ENCODE measurements at places on chromosomes 7 and 10.

- no peak for DNase-seq
Observed at GRCh38 chr10:132350946-132351345, 19.0 kb downstream of the LRRC27 start.

- no peak for DNase-seq
Observed at GRCh38 chr10:114854906-114855305, 33.3 kb downstream of the FHIP2A start.

DNA sequence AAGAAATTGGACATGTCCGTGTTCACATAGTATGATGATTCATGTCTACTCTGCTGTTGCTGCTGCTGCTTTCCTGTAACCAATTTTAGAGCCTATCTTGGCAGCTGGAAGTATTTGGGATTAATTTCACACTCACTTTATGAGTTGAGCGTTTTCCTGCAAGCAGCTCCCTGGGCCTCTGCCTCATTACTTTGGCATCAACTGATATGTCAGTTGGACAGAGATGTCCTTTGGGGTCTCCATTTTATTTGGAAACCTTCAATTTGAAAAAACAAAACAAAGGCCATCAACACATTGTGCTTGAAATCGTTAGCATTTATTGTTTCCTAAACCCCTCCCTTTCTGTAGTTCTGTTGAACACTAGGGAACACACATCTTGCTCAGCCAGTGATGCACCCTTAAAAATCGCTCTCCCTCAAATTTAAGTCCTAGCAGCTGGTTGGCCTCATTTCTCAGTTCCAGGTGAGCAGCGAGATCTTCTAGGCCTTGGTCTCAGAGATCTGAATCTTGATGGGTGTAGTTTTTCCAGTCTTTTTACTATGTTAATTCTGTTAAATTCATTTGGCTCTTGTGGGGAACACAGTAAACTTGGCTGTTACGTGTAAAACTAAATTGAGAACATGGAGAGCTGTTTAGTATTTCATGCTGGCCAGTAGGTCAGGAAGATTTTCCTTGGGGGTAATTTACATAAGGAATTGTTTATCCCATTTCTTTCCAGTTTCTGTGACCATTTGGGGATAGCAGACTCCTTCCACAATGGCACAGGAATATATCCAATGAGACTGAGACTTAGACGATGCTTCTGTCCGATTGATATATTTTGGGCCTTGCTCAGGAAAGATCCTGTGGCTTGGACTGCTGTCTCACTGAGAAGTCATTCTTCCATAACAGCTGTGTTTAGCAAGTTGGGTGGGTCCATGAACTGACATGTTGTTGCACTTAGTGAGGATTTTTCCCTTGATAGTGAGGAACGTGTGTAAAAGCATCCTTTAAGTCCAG, 371.6 kb downstream of the BBS9 start:
- DNase-seq, result no peak

- DNase-seq, result no peak
Observed at GRCh38 chr10:95792211-95792780, 36.3 kb downstream of the ENTPD1 start.

GRCh38 chr7:130293521-130293920, 560 bp downstream of the CPA4 start:
- no peak for DNase-seq

DNA sequence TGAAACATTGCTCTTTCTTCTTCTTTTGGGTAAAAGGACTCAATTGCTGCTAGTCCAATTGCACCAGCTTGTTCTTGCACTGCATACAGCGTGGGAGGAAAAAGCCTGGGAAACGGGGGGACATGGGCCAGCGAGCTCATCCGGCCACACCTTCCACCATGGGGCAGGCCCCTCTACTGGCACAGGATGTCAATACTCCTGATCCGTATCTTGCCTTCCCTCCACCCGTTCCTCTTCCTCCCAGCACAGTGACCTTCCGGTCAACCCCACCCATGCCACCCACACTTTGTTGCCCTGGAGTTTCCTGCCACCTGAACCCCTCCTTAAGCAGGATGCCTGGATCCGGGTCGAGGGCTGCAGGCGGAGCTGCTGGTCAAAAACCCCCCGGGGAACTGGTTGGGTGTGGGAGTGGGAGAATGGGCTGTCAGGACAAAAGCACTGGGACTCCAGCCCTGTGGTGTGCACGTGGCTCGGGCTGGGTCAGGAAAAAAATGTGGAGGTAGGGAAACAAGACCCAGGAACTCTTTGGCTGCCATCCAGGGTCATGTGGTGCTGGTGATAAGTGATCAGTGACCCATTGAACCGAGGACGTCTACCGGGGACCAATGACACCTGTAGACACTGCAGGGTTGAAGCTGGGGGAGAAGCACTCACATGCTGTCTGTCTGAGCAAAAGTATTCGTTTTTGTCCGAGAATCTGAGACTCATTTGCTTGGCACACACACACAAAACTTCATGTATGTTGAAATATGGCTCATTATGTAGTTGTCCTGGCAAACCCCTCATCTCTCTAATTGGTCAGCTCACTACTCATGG, 8.1 kb downstream of the IL2RA start:
- DNase-seq, result no peak

GRCh38 chr10:4824791-4825310, 1.2 kb upstream of the AKR1E2 start:
- no peak for DNase-seq

DNA sequence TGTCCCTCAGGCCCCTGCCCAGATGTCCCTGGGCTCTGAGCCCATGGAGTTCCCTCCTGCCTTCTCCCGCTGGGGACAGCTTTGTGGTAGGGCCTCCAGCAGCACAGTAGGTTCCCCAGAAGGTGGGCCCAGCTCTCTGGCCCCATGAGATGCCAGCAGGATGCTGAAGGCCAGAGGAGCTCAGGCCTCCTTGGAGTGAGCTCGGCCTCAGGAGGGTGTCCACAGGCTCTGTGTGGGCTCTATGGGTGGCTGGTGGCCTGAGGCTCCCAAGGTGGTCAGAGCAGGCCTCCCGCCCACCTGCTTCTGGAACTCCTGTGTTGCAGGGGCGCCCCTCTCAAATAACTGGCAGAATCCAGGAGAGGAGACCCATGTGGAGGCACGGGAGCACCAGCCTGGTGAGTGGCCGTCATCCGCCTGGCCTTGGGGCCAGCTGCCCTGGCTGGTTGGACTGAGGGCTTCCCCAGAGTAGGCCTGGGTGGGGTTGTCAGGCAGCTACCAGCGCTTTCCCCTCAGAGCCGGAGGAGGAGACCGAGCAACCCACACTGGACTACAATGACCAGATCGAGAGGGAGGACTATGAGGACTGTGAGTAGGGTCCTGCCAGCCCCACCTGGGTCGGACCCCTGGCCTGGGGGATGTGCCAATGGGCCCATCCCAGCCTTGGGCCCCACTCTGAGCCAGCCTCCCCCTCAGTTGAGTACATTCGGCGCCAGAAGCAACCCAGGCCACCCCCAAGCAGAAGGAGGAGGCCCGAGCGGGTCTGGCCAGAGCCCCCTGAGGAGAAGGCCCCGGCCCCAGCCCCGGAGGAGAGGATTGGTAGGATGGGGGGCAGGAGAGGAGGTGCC, 3.2 kb downstream of the AEBP1 start:
- no peak for DNase-seq

GRCh38 chr10:122293156-122293960, 22.3 kb downstream of the BTBD16 start:
- DNase-seq, result no peak

DNA sequence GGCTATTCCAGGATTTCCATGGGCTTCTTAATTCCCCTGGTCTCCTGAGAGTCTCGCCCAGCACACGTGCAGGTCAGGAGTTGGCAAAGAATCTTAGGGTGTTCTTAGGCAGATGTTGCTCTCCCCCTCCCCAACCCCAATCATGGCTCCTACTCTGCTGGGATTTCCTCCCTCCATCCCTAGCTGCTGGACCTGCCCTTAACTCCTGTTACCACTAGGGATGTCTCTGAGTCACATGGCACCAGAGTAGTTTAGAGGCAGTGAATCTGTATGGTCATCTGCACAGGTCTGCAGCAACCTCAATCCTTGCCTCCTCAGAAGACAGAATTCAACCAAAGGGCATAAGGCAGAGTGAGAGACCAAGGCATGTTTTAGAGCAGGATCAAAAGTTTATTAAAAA, 51.8 kb upstream of the CHST3 start:
- DNase-seq, result no peak

DNA sequence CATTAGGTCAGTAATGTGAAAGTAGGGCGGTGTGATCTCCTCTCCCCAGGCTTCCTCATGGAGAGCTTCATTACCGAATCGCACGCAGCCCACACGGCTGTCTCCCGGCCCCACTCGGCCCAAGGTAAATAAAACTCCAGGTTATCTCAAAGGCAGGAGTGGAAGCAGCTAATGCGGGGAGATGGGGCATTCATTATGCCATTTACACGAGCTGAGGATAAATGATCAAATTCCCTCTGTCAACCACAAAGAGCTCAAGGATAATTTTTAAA, 93.5 kb downstream of the ADARB2 start:
- DNase-seq, result no peak

DNA sequence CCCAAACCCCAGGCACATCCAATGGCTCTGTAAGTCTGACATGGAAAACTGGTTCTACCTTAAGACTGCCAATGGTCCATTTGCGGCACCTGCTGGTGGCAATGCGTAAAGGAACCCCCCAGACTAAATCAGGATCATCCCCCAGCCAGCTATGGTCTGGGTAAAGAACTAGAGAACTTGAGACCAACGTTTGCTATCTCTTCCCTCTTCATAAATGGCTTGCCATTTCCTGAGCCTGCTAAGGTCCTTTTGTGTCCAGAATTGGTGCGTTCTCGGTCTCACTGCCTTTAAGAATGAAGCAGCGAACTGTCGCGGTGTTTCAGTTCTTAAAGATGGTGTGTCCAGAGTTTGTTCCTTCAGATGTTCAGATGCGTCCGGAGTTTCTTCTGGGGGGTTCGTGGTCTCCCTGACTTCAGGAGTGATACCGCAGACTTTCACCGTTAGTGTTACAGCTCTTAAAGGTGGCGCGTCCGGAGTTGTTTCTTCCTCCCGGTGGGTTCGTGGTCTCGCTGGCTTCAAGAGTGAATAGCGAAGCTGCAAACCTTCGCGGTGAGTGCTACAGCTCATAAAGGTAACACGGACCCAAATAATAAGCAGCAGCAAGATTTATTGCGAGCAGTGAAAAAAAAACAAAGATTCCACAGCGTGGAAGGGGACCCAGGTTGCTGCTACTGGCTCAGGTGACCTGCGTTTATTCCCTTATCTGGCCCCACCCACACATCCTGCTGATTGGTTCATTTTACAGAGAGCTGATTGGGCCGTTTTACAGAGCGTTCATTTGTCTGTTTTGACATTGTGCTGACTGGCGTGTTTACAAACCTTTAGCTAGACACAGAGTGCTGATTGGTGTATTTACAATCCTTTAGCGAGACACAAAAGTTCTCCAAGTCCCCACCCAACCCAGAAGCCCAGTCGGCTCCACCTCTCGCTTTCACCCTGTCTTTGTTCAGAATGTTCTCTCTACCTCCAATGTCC, 95.4 kb downstream of the ELMO1 start:
- DNase-seq, result no peak

DNA sequence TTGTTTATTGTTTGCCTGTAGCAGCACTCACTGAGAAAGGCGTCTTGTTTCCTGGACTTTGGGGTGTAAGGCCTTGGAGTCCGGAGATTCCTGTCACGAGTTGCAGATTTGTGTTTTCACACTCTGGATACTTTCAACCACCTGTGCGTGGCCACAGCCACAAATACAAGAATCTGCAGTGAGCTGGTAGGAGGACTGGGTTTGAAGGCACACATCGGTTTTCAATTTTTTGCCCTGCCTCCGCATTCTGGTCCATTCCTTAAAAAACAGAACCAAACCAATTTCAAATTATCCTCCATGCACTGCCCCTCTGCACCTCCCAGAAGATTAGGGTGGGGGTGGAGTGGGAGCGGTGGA, 619 bp downstream of the EXOC4 start:
- DNase-seq, result no peak

DNA sequence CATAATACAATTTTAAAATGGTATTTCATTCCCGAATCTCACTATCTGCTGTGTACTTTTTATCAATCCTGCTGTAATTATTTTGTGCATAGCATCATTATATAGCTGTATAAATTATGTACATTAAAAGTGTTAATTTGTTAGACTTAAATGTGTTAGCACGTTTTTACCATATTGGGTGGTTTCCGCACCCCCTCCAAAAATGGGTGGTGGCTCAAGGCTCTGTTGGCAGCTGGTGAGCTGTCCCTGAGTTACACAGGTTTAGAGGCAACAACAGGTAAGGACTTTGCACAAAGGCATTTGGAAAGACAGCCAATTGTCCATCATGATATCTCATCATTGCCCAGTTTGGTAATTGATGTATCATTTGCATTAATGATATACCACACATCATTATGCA, 18.6 kb upstream of the LMTK2 start:
- no peak for DNase-seq

- no peak for DNase-seq
Observed at GRCh38 chr10:130749911-130750310, 561.6 kb downstream of the TCERG1L start.

DNA sequence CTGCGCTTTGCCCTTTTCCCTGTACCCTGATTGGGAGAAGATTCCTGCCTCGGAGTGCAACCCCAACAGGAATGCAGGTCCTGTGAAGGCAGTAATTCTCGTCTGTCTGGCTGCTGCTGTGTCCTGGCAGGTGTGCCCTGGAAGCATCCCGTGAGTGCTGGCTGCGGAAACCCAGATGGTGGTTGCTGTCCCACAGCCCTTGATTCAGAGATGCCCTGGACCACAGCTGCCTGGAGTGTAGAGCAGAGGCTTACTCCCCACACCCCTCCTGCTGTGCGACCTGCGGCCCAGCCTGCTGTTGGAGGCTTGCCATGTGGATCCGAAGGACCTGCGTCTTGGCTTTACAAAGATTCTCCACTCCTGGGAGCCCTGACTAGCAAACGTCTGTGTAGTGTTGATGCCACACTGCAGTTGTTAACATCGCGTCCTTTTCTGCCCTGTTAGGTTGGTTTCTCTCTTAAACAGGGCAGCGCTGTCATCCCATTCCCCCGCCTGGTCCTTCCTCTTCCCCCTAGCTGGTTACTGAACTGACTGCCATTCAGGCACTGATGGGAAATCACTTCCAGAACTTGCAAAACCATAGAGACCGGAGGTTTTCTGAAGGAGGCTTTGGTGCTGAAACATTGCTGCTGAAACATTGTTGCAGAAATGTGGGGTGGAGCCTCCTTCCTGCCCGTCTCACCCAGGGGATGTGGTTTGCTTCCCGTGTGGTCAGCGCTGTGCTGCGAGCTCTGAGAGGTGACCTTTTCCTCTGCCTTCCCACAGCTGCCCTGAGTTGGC, 53.3 kb downstream of the DNAJB6 start:
- no peak for DNase-seq

DNA sequence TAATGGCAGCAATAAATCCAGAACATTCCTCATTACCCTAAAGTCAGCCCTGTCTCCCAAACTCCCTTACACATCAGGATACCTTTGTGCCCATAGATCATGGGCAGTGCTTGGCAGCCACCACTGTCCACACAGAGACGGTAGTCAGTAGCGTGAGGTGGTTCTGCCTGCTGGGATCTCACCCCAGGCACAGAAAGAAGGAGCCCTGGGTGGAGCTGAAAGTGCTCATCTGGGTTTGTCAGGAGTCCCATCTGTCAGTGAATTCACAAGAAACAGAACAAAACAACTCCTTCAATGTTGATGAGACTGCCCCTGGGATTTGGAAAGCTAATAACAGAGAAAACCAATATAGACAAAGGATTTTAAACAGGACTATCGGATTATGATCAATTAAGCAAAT, 90.2 kb upstream of the PRSS58 start:
- no peak for DNase-seq

- DNase-seq, result no peak
Observed at GRCh38 chr7:81680120-81680519, 89.7 kb downstream of the HGF start.

- DNase-seq, result no peak
Observed at GRCh38 chr10:74282848-74283210, 131.8 kb downstream of the ADK start.
